ENCODE measurements at places on chromosomes 6 and 20.

DNA sequence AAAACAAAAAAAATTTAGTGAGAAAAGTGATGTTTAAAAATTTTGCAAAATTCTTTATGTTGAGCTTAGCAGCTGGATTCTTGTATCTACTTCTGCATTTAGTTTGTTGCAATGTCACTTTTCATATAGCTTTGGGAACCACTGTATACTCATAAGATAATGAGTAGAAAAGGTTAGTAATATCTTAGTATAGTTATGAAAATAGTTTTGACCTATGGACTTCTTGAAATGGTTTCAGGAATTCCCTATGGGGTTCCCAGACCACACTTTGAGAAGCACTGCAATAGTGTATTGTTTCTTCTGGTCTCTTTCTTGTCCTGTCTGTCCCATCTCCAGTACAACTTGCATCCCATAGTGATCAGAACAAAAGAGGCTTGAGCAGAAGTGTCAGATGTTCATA, 29.4 kb downstream of the PPP1R16B start:
- no peak for DNase-seq

GRCh38 chr6:145813285-145814034, 1.1 kb downstream of the FBXO30 start:
- DNase-seq = no peak

DNA sequence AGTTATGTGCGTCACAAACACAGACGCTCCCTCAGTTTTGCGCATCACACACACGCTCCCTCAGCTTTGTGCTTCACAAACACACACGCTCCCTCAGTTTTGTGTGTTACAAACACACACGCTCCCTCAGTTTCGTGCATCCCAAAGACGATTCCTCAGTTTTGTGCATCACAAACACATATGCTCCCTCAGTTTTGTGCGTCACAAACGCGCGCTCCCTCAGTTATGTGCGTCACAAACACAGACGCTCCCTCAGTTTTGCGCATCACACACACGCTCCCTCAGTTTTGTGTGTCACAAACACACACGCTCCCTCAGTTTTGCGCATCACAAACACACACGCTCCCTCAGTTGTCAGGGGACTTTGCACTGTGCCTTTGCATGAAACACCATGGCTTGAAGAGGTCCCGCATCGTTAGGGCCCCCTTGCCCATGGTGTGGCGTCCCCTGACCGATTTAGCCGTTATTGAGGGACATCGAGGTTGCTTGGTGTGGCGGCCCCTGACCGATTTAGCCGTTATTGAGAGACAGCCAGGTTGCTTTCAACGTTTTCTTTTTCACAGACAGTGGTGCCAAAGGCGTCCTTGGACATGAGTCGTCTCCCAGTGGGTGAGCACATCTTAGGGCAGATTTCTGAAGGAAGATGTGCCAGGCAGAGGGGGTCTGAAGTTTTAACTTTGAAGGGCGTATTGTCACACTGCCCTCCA, 28.1 kb upstream of the MYT1 start:
- DNase-seq = no peak

- DNase-seq = no peak
Measured at GRCh38 chr6:134719286-134719685, 230.6 kb downstream of the ALDH8A1 start.

DNA sequence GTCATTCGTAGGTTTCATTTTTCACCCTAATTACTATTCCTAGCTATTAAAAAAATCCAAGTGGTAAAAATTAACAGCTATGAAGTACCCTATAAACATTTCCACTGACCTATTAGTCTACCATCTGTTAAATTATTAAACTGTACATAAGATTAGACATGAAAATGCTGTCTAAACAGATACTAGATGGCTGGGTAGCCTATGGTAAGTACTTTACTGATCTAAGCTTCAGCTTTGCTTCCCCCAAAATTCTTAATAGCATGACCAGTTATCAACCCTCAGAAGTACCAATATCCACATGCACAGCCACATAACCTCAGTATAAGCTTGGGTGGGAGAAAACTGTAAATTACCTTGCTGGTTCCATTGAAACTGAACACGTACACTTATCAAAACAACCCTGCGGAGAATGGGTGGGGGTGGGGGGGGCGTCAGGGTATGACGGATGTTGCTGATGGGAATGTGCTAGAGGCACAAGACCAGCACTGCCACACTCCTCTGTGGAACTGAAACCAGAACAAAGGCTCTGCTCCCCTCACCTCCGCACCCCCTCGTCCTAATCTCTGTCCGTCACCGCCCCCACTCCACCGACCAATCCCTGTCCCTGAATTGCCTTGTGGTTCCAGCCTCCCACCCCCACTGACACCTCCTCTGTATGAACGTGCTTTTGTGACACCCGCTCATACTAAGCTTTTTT, 45.3 kb downstream of the B4GALT5 start:
- DNase-seq = peak; percentile 42

GRCh38 chr20:37804584-37805566, 98.1 kb upstream of the VSTM2L start:
- DNase-seq = no peak

GRCh38 chr6:154928325-154928922, 66.7 kb upstream of the TIAM2 start:
- DNase-seq = peak; percentile 63

- no peak for DNase-seq
Measured at GRCh38 chr6:31402324-31403282, 792 bp upstream of the MICA start.

GRCh38 chr6:14108571-14109410, 8.8 kb upstream of the CD83 start:
- DNase-seq = no peak

- no peak for DNase-seq
Measured at GRCh38 chr20:753136-753535, 15.2 kb downstream of the SLC52A3 start.

- no peak for DNase-seq
Measured at GRCh38 chr6:884570-884969, 191.6 kb upstream of the EXOC2 start.

DNA sequence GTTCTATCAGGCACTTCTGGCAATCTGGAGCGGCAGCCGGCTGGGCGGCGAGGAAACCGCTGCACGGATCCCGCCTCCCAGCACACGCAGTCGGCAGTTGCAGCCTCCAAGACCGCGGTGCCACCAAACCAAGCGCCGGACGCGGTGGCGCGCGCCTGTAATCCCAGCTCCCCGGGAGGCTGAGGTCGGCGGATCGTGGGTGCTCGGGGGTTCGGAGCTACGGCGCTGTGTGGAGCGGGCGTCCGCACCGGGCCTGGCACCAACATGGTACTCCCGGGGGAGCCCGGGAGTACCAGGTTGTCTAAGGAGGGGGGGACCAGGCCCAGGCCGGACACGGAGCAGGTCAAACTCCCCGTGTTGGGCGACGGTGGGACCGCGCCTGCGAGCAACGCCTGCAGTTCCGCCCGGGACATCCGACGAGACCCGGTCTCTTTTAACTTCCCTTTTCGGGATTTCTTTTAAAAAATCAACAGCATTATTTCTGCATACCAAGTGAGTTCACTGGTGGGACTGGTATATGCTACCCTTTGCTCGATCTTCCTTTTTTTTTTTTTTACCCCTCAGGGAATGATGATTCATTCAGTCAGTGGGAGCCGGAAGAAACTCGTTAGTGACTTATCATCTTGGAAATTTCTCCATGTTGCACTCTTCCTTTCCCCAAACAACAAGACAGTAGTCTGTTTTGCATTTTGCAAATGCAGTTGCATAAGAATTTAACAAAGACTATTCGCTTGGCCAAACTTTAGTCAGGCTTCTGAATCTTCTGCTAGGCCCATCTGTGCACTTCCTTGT, 27.6 kb downstream of the ZNF311 start:
- no peak for DNase-seq

GRCh38 chr20:63854069-63854765, 7.1 kb upstream of the ABHD16B start:
- no peak for DNase-seq

- DNase-seq = no peak
Measured at GRCh38 chr6:16623029-16623653, 138.1 kb downstream of the ATXN1 start.

- DNase-seq = no peak
Measured at GRCh38 chr6:79239536-79240168, 5.2 kb upstream of the HMGN3 start.

DNA sequence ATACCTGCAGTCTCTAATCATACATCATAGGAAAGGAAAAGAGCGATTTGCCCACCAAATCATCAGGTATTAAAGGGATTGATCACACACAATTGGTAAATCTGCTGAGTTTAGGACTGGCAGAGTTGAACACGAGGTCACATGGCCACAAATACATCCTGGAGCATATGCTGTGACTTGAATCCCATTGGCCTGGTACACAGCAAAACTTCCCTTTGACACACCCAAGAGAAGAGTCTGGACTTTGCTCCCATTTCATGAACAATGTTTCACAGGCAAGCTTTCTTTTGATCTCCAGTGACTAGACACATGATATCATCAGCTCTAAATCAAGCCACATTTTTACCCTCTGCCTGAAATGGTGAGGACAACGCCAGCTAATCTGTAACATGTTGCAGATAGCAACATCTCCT, 117.9 kb downstream of the ISM1 start:
- DNase-seq = no peak

GRCh38 chr6:168737014-168737413, 296.0 kb downstream of the SMOC2 start:
- DNase-seq = no peak

- no peak for DNase-seq
Measured at GRCh38 chr6:166466178-166467122, 83.7 kb upstream of the MPC1 start.

DNA sequence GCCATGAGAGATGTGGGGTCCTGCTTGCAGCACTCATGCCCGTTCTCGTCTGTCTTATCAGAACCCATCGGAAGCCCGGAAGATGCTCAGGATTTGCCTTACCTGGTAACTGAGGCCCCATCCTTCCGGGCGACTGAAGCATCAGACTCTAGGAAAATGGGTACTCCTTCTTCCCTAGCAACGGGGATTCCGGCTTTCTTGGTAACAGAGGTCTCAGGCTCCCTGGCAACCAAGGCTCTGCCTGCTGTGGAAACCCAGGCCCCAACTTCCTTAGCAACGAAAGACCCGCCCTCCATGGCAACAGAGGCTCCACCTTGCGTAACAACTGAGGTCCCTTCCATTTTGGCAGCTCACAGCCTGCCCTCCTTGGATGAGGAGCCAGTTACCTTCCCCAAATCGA, 8.3 kb downstream of the PI16 start:
- DNase-seq = peak; percentile 54

- DNase-seq = no peak
Measured at GRCh38 chr6:35036059-35036827, 104.9 kb downstream of the TCP11 start.

DNA sequence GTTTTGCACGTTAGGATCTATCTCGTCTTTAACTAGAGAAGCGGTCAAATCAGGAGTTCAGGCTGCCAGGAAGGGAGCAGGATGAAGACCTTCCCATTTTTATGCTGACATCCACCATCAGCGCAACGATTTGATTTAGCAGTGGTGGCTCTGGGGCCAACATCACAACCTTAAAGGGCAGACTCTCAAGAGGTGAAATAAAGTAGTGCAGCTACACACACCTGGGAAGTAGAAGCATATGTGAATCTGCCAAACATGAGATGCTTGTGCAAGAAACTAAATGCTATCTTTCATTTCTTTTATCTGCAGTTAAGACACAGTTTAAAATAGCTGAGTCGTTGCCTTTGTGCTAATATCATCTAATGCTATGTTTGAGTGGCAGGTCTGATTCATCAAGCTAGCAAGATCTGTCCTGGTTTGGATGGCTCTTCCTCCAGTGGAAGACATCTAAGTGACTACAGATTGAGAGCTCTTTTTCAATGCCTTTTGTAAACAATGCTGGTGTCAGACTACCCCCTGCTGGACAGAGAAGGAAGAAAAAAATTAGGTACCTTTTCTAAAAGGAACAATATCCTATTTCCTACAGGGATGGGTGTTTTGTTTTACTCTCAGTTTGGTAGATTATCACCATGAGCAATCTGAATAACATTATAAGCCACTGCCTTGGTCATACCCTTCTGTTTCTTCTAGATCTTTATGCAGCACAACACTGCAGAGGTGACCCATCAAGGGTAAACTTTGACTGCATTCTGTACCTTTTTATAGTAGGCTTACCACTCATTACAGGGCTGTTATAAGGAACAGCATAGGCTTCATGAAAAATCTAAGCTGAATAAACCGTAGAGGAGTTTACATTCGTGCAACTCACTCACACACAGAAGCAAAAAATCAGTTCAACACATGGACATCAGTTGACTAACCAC, 171.6 kb upstream of the FBXL4 start:
- DNase-seq = no peak
